ENCODE measurements at places on chromosomes 5 and 9.

DNA sequence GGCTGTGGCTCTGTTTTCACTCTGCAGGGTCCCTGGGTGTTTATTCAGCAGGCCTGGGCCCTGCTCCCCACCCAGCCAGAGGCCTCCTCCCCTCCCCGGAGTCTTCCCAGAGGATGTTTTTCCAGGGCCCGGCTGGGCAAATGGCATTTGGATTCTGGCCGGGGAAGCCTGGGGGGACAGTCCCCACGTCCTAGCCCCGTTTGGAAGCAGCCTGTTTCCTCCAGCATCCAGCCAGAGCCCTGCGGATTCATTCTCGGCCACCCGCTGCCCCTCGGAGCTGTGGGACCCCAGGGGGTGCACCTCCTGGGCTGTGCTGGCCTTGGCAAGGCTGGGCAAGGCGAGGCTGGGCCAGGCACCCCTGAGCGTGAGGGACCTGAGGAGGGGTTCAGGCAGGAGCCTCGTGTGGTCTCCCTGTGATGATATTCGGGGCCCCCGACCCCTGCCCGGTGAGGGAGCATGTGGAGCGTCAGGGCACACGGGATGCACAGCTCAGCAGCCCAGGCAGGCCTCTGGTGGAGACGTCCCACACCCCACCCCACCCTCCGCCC is 48.8 kb upstream of the EGFL7 start:
- DNase-seq: no peak

GRCh38 chr5:154059039-154059430 is 20.3 kb downstream of the MFAP3 start:
- DNase-seq: no peak

DNA sequence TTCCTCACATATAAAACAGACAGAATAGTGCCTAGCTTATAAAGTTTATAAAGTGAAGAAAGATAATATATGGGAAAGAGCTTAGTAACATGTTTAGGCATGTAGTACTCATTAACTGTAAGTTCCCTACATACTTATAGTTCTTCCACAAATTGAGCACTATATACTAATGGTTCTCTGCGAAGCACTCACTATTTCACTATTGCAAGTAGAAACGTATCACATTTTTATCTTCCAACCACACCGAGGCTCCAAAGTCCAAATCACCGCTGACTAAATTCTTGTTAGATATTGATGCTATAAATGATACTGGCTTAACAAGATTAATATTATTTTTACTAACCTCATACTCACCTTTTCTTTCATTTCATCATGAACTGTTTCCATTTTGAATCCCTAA is 61.0 kb downstream of the FBXW11 start:
- DNase-seq: no peak

GRCh38 chr5:172474293-172474692 is 20.0 kb upstream of the SH3PXD2B start:
- no peak for DNase-seq
